CD8-positive, alpha-beta memory T cell (primary cell): ENCODE measurements at places on chromosomes 2 and 18. TPM values are rescaled to one million over a fixed set of nuclear protein-coding genes. Genes with fewer than 3 reads are reported as not detected.

DNA sequence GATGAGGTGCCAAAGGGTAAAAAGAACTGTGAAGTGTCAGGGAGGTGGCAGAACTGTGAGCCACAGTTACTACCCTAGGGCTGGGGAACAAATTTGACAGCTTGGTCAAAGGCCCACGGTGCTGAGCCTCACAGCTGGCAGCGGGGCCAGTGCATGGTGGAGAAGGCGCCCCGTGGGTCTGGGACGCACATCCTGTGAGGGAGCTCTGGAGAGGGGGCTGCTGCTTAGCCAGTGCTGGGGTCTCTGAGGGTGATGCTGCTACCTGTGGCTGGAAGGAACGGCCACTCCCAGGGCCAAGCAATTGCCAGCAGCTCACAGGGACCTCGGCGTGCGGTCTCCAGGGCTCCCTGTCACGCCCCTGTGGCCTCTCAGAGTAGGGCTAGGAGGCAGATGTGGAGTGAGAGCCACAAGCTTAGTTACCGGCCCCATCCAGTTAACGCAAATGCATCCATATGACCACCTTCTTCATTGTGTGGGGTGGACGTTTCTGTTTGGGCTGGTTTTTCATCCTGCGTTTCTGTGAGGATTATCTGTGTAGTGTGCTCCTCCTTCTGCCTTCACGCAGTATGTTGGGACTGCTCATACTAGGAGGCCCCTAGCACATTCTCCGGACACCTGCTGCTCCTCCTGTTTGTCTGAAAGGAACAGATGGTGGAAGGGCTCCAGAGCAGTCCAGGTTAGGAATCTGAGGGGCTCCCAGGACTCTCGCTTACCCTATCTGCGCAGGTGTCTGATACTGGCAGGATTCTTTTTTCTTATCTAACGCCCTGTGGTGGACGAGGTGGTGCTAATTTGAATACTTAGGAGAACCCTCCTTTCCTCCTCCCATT is 26.0 kb downstream of the STK25 start:
- DNase-seq, result no peak

SDC1 gene
- polyA plus RNA-seq, result not detected

DNA sequence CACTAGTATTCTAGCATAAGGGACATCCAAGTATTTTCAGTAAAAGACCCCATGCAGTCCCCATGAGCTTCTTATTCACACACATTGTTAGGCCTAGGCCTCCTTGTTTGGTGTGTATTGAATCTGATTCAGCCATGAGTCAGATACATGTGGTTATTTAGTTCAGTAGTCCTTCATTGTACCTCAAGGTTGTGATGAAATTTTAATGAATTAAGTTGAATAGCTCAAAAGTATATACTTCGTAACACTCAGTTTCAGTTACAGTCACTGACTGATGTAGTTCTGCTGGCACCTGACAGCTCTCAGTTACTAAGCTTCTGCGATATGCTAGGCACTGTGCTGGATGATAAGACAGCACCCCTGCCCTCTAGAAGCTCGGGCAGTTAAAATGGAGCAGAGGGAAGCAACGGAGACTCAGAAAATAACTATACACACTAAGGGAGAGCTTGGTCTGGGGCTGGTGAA is 86.4 kb downstream of the XRCC5 start:
- DNase-seq, result no peak

DNA sequence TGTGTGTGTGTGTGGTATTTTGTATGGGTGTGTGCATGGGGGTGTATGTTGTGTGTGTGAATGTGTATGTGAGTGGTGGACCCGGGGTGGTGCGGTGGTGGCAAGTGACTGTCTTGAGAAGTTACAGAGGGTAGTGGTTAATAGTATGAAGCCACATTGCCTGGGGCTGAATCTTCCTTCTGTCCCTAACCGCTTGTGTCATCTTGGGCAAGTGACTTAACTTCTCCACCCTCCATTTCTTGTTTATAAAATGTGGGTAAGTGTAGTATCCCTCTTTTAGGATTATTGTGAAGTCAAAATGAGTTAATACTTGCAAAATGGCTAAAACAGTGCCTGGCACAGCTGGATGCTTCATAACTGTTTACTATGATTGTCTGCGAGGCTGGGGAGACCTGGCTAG is 63.5 kb downstream of the MYCN start:
- no peak for DNase-seq

ADAM23 gene
- polyA plus RNA-seq, result not detected

GRCh38 chr2:111155610-111156009 is 34.9 kb downstream of the BCL2L11 start:
- DNase-seq, result no peak

- peak; percentile 30 for DNase-seq
Measured at GRCh38 chr2:148926981-148927401, 52.0 kb downstream of the KIF5C start.

DNA sequence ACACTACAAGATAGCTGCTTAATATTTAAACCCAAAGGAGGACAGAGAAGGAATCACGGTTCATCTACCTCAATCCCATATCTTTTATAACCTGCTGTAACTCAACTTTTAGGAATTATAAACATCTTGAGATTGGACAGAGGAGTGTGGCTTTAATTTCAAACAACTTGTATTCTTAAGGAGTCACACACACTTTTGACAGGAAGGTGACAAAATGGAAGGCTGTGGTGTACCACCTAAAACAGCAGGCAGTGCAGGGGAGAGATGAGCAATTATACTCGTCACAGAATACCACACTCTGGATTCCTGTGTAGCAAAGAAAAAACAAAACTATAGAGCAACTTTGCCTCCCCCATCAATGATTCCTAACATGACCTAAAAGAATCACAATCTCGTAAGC is 194.8 kb downstream of the ZEB2 start:
- DNase-seq, result peak; percentile 84

TM4SF20 gene
- not detected for polyA plus RNA-seq

GRCh38 chr2:126932529-126932928 is 33.8 kb downstream of the TEX51 start:
- no peak for DNase-seq

GPBAR1 gene
- not detected for polyA plus RNA-seq

ITGB6 gene
- polyA plus RNA-seq, result not detected

DNA sequence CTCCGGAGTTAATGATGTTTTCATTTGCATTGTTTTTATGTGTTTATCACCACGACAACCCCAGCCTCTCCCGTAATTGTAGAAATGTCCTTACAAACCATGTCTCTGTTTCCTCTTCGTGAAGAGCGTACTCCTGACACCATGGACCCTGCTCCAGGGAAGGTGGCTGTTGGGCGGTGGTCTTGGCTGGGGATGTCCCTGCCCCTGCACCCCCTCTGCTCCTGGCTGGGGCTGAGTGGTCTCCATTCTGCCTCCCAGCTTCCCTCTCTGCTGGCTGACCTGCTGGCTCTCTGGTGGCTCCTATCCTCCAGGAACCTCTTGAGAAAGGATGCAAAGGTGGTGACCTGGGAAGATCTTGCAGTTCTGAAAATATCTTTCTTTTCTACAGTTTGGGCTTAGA is 81.1 kb downstream of the ASB1 start:
- no peak for DNase-seq

- no peak for DNase-seq
Measured at GRCh38 chr2:99348173-99348572, 11.0 kb downstream of the EIF5B start.

DNA sequence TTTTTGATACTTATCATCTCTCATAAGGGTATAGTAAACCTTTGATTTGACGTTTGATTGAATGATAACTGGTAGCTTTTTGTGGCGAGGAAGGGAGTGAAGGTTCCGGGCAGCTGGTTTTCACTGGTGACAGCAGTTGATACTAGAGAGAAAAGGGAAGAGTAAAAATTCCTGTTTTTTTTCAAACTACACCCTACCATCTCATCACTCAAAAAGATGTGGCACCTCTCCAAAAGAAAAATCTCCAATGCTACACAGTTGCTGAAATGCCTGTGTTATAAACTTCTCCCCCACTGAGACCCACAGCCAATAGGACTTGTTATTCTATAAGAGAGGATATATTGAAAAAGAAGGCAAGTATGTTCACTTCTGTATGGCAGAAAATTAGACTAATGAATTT is 154.0 kb downstream of the MAIP1 start:
- DNase-seq, result no peak

KCNG2 gene
- not detected for polyA plus RNA-seq

DNA sequence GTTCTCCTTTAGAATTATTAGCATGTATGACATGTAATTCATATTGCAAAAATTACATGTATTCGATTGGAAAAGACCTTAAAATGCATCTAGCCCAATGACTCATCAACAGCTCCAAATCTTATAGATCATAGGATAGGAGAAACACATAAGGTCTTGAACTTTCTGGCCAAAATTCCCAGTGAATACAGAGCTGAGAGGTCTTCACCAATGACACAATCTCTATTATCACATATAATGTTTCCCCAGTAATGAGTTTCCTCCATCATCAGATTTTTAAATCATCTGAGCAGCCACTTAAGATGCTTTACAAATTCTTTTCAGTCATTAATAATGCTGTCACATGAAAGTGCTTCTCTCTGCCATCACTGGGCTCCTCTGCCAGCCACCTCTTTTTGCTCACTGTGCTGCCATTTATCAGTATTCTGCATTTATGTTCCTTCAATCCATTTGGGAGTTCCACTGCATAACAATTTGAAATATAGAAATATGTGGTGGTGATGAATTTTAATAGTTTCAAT is 804.9 kb downstream of the SUCLG1 start:
- no peak for DNase-seq

GRCh38 chr18:36411745-36412168 is 114.2 kb downstream of the FHOD3 start:
- DNase-seq, result no peak

TMEM200C gene
- polyA plus RNA-seq, result not detected

DNA sequence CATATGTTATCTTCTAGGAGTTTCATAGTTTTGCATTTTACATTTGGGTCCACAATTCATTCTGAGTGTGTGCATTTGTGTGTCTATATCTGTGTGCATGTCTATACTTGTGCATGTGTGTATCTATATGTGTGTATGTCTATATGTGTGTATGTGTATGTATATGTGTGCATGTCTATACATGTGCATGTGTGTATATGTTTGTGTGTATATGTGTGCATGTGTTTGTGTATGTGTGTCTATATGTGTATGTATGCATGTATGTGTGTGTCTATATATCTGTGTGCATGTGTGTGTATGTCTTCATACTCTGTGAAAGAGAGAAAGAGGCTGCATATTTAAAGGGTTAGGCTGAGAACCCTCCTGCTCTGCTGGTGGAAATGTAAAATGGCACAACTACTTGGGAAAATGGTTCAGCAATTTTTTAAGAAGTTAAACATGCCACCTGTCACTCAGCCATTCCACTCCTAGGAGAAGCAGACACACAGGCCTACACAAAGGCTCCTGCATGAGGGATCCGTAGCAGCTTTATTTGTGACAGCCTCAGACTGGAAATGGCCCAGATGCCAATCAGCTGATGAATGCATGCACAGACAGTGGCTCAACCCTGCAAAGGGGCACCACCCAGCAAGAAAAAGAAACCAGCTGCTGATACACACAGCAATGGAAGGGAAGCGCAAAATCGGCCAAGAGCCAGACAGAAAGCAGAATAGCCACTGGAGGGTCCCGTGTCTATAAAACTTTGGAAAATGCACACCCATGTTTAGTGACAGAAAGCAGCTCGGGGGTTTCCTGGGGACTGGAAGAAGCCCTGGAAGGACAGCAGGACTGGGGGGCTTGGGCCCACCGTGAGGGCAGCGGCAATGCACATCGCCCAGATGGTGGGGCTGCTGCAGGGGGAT is 146.8 kb downstream of the SEPTIN10 start:
- no peak for DNase-seq

- DNase-seq, result peak; percentile 13
Measured at GRCh38 chr2:151999053-151999452, 99.8 kb downstream of the CACNB4 start.

CENPA gene
- 0.70 TPM for polyA plus RNA-seq

- DNase-seq, result no peak
Measured at GRCh38 chr2:60629305-60629662, 75.8 kb upstream of the BCL11A start.

DNA sequence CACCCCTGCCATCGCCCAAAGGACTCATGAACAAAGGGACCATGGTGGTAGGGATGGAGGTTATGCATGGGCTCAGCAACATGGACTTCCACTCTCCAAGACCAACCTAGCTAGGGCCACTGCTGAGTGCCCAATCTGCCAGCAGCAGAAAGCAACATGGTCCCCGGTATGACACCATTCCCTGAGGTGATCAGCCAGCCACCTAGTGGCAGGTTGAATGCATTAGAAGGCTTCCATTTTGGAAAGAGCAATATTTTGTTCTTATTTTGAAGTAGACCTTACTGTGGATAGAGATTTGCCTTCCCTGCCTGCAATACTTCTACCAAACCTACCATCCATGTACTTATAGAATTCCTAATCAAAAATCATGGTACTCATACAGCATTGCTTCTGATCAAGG is 99.8 kb downstream of the METTL4 start:
- DNase-seq, result no peak

DNA sequence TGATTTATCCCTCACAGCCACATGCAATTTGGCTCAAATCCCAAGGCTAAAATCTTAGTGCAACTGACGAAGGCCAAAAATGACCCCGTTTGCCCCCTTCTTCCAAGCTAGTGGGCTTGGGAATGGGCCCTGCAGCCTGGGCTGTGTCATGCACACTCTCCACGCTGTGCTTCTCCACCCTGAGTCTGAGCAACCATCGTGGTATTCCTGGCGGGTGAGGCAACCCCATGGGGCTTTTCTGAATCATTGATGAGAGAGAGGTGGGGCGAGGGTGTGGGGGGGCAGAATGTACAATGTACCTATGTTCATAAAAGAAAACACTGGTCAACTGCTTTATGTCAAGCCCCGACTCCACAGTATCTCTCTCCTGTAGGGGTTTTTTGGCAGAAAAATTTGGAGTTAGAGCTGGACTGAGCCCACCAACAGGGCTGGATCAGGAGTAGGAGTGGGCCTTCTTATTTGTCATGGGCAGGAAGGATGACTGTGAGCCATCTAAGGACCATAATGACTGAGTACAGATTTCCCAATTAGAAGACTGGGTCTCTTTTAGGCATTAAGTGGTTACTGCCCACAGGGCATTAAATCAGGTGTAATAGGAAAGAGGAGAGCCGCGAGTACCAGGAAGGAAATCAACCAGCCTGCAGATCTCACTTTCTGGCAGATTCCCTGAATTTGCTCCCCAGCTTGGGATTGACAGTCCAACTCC is 8.9 kb downstream of the SULT1C2 start:
- no peak for DNase-seq

DNA sequence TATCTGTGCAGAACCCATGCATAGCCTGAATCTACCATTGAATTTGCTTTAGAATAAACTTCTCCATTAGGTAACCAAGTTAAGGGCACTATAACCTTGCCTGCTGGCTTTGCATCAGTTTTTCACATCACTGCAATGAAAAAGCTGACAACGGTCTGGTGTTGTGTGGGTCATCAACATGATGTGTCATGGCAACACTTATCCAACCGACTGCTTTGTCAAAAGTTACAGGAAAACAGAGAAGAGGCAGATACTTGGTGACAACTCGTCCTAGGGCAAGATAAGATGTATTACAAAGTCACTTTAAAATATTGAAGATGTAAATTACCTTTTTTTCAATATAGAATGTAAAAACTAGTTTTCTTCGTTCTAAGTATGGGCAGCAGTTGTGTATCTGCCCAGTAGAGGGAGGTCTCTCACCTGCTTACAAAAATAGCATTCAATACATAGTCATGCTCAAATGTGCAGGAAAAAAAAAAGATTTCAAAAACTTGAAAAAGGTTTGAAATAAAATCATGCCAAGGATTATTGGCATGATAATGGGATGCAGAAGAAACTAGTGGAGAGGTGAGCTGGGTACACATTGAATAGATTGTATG is 96.3 kb downstream of the EVA1A start:
- no peak for DNase-seq

- no peak for DNase-seq
Measured at GRCh38 chr18:22827741-22828140, 105.4 kb upstream of the RBBP8 start.
